ENCODE measurements at places on chromosomes 5 and 9.

DNA sequence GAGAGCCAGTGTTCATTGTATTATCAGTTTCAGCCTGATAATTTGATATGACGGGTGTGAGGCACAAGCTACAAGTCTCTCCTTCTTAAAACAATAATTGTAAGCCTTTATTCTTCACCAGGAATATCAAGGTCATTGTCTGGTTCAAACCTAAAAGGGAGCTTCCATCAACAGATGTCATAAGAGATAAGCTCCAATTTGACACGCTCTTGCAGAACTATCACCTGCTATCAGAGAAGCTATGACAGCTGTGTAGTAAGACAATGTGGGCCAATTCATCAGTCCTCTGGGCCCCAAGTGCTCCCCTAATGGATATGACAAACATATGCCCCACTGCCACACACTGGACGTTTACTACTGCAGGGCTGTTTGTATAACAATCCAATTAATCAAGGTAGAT, 1010.2 kb upstream of the DMAC1 start:
- DNase-seq, result no peak

GRCh38 chr9:116767219-116767618, 80.1 kb downstream of the TRIM32 start:
- no peak for DNase-seq

DNA sequence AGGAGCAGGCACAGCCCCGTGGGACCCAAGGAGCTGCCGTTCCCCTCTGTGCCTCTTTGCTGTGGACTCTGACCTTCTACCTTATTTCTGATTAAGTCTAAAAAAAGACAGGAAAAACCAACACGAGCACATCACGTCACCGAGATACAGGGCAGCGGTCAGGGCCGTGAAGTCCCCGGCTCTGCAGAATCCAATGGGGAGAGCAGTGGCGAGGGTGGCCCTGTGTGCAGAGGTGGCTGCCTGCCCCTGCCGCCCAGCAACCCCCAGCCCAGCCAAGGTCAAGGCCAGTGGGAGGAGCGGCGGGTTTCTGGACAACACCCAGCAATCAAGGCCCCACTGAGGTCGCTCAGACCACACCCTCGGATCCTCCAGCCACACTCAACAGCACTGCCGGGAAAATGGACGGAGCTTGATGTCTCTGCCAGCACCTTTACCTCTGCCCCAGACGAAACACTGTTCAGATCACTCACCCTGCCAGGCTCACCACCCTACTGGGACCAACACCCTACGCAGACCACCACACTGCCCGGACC, 32.7 kb upstream of the SLC9A3 start:
- DNase-seq, result no peak

DNA sequence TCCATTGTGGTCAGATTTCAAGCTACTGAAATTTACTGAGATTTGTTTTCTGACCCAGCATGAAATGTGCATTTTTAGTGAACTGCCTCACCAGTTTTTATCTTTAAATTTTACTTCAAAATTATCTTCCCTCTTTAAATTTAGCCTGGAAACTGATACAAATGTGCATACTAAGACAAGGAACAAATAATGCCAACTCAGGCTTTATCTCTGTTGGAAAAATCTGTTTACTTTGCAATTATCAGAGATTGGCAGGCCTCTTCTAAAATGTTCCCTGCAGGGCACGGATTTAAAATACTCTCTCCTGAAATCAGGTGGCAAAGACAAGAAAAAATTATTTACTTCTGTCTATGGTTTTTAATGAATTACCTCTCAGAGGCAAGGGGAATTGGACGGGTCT, 151.0 kb upstream of the PTCH1 start:
- DNase-seq, result no peak

DNA sequence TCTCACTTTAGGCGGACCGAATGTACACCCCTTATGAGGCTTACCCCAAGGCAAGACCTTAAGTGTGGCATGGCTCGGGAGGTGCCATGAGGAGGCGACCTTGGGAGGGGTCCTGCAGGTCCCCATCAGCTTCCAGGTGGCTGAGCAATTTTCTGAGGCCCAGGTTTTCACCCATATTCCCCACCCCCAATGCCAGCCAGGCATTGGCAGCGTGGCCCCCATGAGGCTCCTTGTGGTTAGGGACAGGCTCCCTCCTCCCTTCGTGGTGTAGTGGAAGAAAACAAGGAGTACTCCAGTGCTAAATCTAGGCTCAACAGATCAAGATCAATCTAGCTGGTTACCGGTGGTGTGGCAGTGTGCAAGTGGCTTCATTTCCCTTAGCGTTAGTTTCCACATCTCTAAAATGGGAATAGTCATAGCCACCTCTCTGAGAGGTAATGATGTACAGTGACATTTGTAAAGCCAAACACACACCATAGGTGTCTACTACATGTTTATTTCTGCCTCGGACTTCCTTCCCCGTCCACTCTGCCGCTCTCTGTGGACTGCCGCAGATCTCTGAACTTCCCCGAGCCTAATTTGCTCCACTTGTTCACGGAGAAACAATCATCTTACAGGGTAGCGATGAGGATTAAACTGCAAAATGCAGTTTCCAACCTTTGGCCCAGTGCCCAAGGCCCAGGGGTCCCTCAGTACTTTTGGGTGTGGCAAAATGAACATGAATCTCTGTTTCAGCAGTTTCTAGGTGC, 8.4 kb downstream of the LHX2 start:
- no peak for DNase-seq

GRCh38 chr5:172276214-172276613, 7.3 kb downstream of the UBTD2 start:
- no peak for DNase-seq

DNA sequence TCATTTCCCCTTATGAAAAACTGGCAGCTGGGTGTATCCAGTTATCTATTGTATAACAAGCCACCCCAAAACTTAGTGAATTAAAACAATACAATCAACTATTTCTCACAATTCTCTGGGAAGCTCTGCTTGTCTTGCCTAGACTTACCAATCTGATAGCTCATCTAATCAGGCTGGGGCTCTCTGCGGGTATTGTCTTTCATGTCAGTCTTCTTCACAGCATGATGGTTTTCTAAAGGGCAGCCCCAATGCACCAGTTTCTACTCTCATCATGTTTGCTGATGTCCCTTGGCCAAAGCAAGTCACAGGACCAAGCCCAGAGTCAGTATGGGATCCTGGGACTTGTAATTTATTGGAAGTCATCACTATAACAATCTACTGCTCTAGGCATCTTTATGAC, 433.5 kb downstream of the KIAA0825 start:
- no peak for DNase-seq

DNA sequence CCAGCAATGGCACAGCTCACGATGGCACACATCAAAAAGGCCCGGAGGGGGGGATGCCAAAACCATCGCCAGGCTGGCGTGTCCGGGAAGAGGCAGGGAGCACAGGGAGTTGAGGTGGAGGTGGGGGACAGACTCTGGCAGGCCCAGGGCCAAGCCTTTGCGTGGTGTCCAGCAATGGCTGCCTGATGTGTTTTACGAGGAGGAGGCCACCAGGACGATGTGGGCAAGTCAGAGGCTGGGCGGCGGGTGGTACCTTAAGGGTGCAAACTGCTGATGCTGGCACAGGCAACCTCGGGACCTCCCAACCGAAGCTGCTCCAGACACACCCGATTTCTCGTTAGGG, 4.7 kb downstream of the VAV2 start:
- no peak for DNase-seq

DNA sequence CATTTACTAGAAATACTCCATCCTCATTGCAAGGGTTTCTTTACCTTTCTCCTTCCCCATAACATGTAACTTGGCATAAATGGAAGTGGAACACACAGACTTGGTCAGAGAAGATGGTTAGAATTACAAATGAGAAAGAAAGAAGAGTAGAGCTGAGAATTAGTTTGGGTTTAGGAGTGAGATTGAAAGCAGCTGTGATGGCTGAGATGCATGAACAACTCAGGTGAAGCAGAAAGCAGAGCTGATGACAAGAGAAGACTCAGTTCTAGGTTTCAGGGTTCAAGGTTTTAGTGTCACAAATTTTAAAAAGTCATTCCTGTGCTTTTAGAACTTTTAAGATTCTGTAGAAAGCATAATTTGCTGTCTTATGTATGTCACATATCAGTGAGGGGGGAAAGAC, 54.0 kb downstream of the TMEM161B start:
- no peak for DNase-seq

DNA sequence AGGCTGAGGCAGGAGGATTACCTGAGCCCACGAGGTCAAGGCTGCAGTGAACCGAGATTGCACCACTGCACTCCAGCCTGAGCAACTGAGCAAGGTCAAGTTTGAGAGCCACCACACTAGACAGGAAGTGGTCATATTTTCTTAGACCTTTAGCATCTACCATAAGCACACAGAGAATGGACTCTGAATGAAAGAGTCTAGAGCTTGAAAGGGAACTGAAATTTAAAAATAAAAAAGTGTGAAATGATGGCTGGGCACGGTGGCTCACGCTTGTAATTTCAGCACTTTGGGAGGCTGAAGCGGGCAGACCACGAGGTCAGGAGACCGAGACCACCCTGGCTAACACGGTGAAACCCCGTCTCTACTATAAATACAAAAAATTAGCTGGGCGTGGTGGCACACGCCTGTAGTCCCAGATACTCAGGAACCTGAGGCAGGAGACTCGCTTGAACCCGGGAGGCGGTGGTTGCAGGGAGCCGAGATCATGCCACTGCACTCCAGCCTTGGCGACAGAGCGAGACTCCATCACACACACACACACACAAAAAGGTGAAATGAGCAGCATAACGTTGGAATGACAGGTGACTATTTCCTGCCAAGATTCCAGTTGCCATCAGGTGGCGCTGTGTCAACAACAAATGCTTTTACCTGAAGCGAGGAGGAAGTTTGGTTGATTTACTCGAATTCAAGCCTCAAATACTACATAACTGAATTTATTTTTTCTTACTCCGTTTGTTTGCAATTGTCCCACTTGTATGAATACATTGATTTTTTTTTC, 21.3 kb upstream of the AK3 start:
- no peak for DNase-seq
